NK-92 treated with Interleukin-12 subunit alpha and Interleukin-12 subunit beta, amount 100 ng/mL, for 24 hours (cell line): ENCODE measurements at places on chromosomes 1 and 21.

- DNase-seq, result no peak
Observed at GRCh38 chr1:48726557-48727215, 50.0 kb downstream of the BEND5 start.

GRCh38 chr1:20429296-20429695, 56.7 kb downstream of the CAMK2N1 start:
- DNase-seq, result no peak

DNA sequence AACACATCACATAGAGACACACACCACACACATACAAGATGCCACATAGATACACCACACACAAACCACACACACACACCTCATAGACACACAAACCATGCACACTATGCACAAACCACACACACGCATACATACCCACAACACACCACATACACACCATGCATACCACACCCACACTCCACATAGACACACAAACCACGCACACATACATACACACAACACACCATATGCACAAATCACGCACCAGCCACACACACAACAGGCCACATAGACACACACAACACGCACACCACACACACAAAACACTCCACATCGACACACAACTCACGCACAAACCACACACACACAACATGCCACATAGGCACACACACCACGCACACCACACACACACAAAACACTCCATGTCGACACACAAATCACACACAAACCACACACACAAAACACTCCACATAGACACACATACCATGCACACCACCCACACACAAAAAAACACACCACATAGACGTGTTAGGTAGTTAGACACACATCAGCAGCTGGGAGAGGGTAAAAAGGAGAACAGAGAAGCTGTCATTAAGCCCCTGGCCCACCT, 49.5 kb upstream of the SLC19A1 start:
- DNase-seq, result no peak

DNA sequence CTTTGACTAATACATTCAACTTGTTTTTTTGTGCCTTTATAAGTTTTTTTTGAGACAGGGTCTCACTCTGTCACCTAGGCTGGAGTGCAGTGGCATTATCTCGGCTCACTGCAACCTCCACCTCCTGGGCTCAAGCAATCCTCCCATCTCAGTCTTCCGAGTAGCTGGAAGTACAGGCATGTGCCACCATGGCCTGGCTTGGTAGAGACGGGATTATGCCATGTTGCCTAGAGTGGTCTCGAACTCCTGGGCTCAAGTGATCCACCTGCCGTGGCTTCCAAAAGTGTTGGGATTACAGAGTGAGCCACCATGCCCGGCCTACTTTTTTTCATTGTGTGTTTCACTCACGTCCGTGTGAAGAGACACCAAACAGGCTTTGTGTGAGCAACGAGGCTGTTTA, 202.7 kb downstream of the DISC1 start:
- DNase-seq, result no peak

- DNase-seq, result no peak
Observed at GRCh38 chr21:26837539-26837938, 7.7 kb downstream of the ADAMTS1 start.

- no peak for DNase-seq
Observed at GRCh38 chr21:32329776-32330175, 31.1 kb downstream of the MRAP start.

- DNase-seq, result no peak
Observed at GRCh38 chr1:25705699-25706098, 89.1 kb downstream of the MAN1C1 start.

DNA sequence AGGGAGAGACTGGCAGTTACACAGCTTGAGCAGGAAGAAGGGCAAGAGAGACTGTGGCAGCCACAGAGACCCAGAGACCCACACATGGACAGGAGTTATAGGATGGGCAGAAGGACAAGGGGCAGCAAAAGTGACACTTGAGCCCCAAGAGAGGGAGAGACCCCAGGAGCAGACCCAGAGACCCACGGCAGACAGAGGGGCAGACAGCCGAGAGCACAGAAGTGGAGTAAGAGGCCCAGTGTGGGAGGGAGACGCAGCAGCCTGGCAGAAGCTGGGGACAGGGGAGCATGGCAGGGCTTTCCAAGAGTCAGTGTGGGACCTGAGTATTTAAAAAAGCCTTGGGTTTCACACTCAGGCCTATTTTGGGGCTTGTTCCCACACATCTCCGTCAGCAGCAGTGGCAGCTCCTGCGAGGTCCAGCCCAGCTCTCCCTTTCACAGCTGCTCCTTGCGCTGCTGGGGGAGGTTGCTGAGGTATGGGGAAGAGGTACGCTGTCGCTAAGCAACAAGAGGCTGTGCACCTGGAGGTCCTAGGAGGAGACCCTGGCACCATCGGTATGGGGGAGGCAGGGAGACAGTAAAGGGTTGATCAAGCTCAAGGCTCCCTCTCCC, 9.0 kb upstream of the MEF2D start:
- no peak for DNase-seq

DNA sequence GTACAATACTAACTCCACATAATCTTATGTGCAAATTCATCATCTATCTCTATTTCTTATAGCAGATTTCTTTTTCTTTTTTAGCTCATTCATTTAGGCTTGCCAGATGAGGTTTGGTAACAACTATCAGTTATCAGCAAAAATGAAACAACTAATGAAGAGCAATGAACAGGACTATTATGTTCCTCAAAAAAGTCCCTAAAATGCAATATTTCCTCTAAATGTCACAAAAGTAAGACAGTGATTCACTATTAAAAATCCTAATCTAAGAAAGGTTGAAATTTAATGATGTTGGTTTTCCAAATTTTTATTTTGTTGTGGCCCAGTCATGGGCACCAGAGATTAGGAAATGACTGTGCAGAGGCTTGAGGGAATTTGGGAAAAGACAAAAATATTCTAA, 135.3 kb downstream of the PPIAL4G start:
- no peak for DNase-seq

DNA sequence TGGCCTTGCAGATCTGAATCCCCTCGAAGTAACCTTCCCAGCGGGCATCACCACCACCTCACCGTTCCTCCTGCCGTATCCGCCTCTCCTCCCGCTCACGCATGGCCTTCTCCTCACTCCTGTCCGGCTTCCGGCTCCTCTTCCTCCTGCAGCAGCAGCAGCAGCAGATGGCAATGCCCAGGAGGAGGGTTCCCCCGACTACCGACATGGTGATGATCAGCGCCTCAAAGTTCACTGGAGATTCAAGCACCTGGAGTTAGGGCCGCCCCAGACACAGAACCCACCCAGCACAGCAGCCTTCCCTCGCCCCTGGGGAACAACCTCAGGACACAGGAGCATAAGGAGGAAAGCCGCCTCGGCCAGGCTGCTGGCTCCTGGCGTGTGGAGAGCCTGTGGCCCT, 17.4 kb downstream of the PTTG1IP start:
- no peak for DNase-seq

- no peak for DNase-seq
Observed at GRCh38 chr1:48203287-48203900, 19.1 kb upstream of the SLC5A9 start.

GRCh38 chr1:195054217-195054687, 1554.0 kb downstream of the KCNT2 start:
- no peak for DNase-seq

- no peak for DNase-seq
Observed at GRCh38 chr1:236535662-236536161, 11.9 kb downstream of the LGALS8 start.

DNA sequence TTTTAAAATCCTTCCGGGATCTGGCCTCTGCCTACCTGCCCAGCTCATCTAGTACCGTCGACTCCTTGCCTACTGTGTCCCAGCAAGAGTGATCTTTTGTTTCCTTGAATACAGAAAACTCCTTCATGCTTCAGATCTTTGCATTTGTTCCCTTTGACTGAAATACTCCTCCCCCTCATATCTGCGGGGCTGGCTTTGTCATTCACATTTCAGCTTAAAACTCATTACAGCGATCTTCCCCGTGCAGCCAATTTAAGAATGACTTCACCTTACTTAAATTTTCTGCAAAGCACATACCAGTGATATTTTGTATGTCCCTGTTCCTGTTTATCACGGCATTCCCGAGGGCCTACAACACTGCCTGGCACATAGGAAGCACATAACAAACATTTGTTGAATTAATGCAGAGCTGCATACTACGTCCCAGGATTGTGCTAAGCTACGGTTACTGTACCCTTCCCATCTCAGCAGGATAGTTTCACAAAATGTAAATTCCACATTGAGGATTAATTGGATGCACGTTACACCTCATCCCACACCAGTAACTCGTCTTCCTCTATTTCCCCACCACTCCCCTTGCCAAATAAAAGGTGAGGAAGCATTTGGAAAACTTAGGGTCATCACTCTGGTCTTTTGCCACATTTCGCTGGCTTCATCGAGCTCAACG, 837 bp upstream of the DESI2 start:
- no peak for DNase-seq

DNA sequence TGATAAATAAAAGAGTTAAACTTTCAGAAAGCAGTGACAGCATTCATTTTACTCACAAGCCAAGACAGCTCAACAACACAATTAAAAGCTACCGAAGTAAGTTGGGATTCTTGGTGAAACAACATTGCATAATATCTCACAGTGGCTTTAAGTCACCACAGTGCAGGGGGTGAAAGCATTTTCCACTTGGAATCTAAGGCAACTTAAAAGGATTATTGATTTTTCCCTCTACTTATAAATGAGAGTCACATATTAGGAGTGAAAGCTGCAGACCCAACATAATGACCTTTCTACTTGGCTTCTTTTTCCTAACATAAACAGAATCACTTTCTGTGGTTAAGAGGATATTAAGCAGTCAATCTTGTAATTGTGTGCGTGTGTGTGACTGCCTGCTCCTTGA, 536.6 kb upstream of the CXADR start:
- DNase-seq, result no peak

- peak; percentile 38 for DNase-seq
Observed at GRCh38 chr21:33980276-33980916, 64.8 kb upstream of the ATP5PO start.

- DNase-seq, result no peak
Observed at GRCh38 chr21:20999659-21000058, 1.4 kb downstream of the NCAM2 start.

DNA sequence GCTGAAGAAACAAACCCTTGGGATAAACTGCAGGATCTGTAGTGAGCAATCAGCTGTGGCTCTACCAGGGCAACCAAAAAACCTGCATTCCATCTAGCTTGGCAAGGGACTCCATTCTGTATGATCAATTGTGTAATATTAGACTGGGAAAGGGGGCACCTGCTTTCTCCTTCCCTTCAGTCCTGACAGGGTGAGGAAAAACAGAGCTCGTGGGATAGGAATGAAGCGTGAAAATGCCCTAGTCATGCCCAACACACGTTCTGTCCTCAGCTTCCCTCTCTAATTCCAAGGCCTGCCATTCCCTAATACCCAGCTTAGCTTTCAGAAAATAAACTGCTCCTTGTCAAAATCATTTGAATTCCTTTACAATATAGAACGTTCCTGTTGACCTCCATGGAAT, 442.3 kb downstream of the PLPP3 start:
- DNase-seq, result no peak

- no peak for DNase-seq
Observed at GRCh38 chr1:47766832-47767740, 230.1 kb downstream of the TRABD2B start.

- DNase-seq, result no peak
Observed at GRCh38 chr1:198463709-198464108, 76.8 kb downstream of the ATP6V1G3 start.

- no peak for DNase-seq
Observed at GRCh38 chr1:28395181-28395580, 25.6 kb downstream of the PHACTR4 start.

GRCh38 chr1:207152792-207153468, 48.9 kb downstream of the C4BPA start:
- no peak for DNase-seq

DNA sequence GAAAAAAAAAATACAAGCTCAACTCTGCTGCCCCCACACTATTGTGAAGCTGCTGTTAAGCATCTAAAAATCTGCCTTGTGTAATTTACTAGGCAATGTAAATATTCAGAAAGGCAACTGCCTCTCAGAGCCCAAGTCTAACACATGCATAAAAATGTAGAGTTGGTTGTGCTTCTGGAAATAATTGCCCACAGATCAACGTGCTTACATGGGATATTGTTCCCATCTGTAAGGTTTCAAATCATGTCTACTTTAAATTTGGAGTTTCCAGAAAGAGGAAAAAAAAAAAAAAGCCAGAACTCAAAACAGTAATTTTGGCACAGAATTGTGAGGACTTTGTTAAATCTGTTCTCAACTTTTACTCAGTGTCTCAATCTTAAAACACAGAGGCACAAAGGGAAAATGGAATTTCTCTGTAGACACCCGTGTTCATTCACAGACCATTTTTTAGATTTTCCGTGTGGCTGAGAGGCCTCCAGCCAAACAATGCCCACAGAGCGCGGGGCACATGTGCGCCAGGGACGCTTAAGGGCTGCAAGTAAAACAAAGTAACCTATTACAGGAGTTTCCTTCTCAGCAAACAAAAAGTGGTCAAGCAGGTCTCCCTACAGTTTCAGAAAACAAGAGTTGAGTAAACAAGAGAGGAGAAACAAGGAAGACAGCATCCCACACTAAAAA, 115.5 kb downstream of the RERE start:
- DNase-seq, result no peak

GRCh38 chr1:9957726-9958125, 14.5 kb downstream of the NMNAT1 start:
- no peak for DNase-seq

DNA sequence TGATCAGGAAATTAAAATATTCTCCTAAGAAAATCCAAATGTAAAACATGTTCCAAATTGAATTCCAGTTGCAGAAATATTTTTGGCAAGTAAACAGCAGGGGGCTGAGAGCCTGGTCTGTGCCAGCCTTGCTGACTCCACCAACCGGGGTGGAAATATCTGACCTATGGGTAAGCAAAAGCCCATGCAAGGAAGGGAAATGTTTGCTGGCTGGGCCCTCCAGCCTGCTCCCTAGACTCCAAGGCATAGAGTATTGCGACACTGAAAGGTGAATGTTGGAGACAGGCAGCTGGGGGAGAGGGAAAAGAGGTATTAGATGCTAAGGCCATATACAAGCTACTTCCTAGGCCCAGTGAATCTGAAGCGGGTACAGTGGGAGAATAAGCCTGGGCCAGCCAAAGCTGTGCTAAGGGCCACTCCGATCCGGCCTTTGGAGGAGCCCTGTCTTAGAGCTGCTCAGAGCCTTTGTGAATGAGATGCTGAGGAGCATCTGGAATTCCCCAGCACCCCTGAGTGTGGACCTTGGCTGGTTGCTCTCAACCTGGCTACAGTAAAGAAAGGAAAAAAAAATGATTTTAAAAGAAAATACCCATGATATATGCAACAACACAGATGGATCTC, 24.9 kb upstream of the ATP1B1 start:
- DNase-seq, result no peak

DNA sequence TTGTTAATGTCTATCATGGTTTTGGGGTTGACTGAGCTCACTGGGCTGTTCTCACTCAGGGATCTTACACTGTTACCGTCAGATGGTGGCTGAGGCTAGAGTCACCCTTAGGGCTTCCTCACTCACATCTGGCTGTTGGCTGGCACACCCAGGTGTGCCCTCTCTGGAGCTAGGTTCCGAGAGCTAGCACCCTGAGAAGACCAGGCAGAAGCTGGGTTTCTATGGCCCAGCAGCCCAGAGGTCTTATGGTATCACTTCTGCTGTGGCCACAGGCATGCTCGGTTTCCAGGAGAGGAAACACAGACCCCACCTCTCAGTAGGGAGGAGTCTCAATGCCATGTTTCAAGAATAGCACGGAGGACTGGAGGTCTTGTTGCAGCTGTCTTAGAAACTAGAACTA, 20.7 kb upstream of the KIF1B start:
- no peak for DNase-seq

- no peak for DNase-seq
Observed at GRCh38 chr1:61441723-61442262, 283.1 kb downstream of the TM2D1 start.
